ENCODE measurements at places on chromosomes 3 and 15.
A peak's percentile ranks its signal among the peaks of the same experiment; 100 is the strongest.

- DNase-seq: no peak
Measured at GRCh38 chr15:25883463-25884259, 20.5 kb upstream of the ATP10A start.

- DNase-seq: no peak
Measured at GRCh38 chr3:133329626-133330025, 70.2 kb upstream of the BFSP2 start.

GRCh38 chr15:100438570-100438969 lies 90.2 kb downstream of the CERS3 start:
- peak; percentile 82 for DNase-seq

- no peak for DNase-seq
Measured at GRCh38 chr15:99645951-99646350, 80.2 kb downstream of the MEF2A start.

DNA sequence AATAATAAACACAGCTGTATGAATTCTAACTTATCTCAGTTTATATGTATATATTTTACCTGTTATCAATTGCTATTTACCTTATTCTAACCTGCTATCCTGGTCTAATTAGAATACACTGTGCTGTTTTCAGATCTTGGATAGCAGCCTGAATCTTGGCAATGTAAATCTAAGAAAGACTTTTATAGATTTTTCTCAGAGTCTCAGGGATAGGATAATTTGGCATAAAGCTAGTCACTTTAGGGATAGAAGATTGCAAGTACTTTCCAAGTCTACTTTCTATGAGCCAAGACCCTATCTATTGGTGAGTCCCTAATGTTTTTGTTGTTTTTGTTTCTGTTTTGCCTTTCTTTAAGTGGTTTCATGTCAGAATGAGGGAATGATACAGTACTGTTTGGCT lies 695.7 kb downstream of the NAALADL2 start:
- no peak for DNase-seq

GRCh38 chr15:68252925-68253534 lies 23.5 kb upstream of the CLN6 start:
- peak; percentile 93 for DNase-seq

DNA sequence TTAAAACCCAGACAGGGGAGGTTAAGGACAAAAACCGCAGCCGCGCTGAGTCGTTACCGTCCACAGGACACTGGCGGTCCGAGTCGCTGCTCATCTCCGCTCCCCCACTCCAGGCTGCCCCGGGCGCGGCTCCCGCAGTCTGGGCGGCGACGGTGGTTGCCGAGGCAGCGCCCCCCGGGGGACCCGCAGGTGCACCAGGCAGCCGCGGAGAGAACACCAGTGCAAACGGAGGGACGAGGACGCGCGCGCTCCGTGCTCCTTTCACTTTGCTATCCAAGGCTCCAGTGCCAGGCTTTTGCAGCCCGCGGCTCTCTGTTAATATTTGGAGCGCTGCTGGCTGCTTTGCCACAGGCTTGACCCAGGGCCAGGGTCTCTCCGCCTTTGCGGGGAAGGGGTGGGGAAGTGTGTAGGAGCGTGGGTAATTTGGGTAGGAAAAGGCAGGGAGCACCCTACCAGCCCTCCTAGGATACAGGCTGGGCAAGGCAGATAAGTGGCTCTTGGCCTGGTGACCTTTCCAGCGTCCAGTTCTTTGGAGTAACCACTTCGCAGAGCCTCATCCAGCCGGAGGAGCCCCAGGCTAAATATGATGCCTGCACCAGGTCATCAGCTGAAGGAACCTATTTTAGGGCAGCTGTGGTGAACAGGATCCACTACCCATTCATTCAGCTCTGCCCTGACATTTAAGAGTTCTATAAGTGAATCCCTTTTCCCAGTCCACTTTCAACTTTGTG lies at the start of gene GADL1:
Gene GADL1 (minus strand): TSS at position 141 of the 731 bp plus-strand sequence. CDS start 47 bp downstream, at position 94.
- DNase-seq: peak; percentile 51

- peak; percentile 40 for DNase-seq
Measured at GRCh38 chr3:134242649-134243617, 7.7 kb downstream of the RYK start.

DNA sequence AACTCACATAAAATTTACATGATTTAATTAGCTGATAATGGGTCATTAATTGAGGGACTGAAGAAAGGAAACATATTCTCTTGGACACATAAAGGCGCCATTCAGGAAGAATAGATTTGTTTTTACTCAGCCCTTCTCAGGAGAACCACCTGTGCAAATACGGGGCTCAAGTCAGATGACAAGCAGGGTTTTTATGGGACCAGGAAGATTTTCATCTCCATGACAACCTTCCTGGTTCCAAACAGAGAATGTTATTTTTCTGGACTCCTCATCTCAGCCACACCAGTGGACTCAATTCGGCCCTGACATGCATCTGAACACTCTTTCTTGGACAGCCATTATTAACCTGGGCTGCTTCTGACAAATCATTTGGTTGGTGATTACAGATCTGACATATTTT lies 120.5 kb downstream of the PDZRN3 start:
- DNase-seq: no peak

- DNase-seq: no peak
Measured at GRCh38 chr15:55992769-55993110, 672 bp downstream of the NEDD4 start.

- no peak for DNase-seq
Measured at GRCh38 chr3:149547413-149547812, 72.9 kb downstream of the TM4SF4 start.

DNA sequence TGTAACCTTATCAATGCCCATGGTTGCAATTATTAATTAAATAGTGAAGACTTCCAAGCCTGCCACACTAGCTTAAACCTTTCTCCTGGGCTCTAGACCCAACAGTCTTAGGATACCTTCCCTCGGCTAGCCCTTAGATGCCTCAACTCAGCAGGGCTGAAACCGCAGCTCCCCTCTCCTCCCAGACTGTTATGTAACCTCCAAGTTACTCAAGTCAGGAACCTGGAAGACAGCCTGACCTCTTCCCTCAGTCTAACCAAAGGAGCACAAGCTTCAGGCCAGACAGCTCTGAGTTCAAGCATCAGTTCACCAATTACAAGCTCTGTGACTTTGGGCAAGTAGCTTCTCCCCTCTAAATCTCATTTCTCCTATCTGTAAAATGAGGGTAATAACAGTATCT lies 70.5 kb upstream of the HACD2 start:
- DNase-seq: no peak

DNA sequence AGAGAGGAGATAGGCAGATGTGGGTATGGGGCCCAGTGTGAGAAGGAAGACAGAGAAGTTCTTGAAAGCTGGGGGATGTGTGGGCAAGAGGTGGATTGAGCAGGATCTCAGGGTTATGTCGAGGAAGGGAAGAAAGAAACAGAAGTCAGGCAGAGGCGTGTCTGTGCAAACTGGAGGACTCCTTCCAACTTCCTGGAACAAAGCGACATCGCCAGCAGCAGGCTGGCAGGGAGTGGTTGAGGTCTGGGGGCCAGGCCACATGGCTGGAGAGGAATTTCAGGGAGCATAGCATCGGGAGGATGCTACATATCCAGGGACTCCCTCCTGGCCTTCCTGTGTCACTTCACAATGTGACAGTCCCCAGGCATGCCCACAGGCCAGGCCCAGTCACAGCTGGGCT lies 42.9 kb upstream of the MYZAP start:
- DNase-seq: no peak

GRCh38 chr15:98746375-98747155 lies 98.2 kb downstream of the IGF1R start:
- no peak for DNase-seq
